Uterus (tissue), 4 donors: ENCODE measurements at places on chromosomes 12 and 14.

- no peak for DNase-seq
These were observed 362.9 kb downstream of the EMP1 start for GRCh38 chr12:13559318-13559978.

GRCh38 chr14:59406454-59407245 is 58.5 kb downstream of the GPR135 start:
- DNase-seq = no peak

DNA sequence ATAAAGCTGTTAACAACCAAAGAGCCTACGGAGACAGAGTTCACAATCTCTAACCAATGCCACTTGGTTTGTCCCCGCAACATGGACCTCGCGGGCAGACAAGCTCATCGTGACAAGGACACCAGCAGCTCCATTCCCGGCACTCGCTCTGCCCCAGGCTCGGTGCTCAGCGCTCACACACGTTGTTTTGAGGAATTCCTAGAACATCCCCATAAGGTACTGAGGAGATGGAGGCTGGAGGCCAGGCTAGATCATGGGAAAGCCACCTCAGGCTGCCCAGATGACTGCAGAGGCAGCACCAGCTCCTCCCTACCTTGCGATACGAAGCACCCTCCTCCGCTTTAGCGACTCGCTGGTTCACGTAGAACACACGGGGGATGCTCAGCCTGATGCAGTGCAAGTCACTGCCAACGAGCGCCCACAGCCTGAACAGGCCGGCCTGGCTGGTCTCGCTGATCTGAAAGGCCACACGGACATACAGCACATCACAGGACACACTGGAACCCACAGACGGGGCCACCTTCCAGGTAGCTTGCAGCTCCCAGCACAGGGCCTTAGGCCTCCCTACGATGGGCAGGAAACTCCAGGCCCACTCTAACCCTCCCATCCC is 30.1 kb downstream of the P2RX2 start:
- DNase-seq = no peak

GRCh38 chr12:52395761-52396434 is 10.2 kb downstream of the KRT82 start:
- DNase-seq = peak; percentile 62

GRCh38 chr12:121580959-121581685 is at the start of gene KDM2B:
Gene KDM2B, minus strand, starts transcription at chr12:121581023. Its CDS starts 112 bp downstream, at chr12:121580911.
- DNase-seq = peak; percentile 23

DNA sequence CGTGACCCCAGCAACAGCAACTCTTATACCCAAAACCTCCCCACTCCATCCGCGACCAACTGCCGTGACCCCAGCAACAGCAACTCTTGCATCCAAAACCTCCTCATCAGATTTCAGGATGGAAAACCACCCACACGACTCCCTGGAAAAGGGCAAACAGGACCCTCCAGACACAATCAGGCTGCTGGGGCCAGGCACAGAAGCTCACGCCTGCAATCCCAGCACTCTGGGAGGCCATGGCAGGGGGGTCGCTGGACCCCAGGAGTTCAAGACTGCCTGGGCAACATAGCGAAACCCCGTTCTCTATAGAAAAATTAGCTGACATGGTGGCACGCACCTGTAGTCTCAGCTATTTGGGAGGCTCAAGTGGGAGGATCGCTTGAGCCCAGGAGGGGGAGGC is 19.7 kb downstream of the PGAM5 start:
- no peak for DNase-seq

DNA sequence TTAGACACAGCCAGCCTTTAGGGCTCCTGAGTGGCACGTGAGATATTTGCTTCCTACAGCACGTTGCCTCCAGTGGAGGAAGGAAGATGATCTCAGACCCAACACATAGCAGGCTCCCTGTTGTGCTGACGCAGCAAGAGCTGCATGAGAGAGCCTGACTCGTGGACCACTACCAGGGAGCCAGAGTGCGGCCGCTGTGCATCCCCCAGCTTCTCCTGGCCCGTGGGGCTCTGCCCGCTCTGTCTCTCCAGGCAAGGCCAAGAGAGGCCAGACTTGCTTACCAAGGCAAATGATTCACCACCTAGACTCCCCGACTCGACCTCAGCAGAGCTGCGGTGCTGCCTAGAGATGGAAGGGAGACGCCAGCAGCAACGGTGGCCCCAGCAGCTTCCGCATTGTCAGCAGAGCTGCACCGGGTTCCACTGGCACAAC is 37.5 kb downstream of the MAP3K9 start:
- DNase-seq = no peak

- peak; percentile 32 for DNase-seq
These were observed 65.3 kb downstream of the IFT43 start for GRCh38 chr14:76050797-76051392.

GRCh38 chr12:127284870-127285431 is 982.0 kb upstream of the TMEM132C start:
- DNase-seq = no peak

GRCh38 chr14:81235096-81235495 is 14.3 kb upstream of the GTF2A1 start:
- DNase-seq = no peak

DNA sequence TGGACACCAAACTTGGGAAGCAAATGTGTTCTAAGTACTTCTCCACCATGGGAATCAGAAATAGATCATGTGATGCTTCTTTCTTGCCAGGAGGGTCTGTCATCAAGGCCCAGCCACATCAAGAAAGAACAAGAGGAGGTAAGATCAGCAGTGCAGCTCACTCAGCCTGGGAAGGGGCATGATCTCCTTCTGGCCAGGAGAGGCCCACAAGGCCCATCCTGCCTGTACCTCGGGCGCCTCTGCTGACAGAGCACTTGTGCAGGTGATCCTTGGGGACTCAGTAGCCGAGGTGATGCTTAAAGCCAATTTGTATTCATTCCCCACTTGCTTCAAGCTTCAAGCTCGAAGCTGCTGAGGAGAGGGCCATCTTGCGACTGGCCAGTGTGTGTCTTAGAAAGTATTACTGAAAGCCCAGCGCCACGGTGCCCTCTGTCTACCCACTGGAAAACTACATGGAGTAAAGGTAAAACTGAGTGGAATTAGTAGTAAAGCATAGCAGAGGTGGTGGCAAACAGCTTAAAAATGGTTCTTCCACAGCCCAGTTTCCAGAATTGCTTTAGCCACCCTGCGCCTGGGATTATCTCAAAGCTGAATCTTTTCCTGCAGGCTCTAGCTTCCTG is 26.2 kb downstream of the RTRAF start:
- no peak for DNase-seq

GRCh38 chr14:94381149-94382030 is 7.0 kb downstream of the SERPINA1 start:
- no peak for DNase-seq

- no peak for DNase-seq
These were observed 374 bp downstream of the CYP46A1 start for GRCh38 chr14:99684410-99684934.

DNA sequence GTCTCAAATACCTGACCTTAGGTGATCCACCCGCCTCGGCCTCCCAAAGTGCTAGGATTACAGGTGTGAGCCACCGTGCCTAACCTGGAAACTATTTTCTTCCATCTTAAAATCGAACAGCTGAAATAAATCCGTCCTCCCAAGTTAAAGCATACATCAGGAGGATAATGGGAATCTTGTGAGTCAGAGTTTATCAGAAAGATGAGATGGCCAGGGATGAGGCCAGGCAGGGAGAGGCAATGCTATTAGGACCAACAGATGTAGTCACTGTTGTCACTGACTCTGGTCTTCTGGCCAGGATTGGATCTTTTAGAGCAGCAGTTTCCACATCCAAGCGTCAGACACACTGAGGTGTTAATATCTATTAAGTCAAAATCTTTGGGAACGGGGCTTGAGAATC is 61.7 kb upstream of the USP44 start:
- no peak for DNase-seq

DNA sequence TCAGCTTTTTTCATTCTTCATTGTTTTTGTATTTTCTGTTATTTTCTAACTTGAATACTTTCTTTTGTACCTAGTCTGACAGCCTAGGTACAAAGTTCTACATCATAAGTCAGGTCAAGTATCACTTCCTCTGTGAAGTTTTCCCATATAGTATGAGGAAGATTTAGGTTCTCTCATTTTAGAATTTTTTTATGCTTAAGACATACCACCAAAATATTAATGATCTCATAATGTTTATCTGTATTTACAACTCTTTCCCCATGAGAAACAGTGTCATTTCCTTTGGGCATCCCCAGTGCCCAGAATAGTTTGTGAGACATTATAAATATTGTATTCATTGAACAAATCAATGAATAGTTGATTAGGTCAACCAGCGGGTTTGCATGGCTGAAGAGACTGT is 3.1 kb upstream of the ATF7IP start:
- DNase-seq = no peak

- DNase-seq = no peak
These were observed 88.1 kb downstream of the PPP2R5E start for GRCh38 chr14:63454863-63455622.

DNA sequence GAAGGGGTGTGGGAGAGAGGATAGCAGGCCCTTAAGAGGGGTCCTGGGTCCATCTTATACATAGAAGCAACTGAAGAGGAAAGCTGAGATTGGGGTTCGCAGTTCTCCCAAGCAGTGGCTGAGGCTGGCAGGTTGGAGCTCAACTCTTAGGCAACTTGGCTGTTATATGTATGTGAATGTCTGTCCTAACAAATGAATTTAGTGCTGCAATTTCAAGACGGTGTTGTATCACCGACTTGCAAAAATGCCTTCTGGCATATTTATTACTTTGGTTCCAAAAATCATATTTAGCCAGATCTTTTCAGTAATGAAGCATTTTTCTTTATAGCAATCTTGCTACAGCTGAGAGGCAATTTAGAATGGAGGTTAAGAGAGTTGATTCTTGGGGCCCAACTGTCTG is 148.3 kb downstream of the AKAP6 start:
- no peak for DNase-seq

- no peak for DNase-seq
These were observed 5.7 kb upstream of the SLCO1A2 start for GRCh38 chr12:21340403-21340802.

- no peak for DNase-seq
These were observed 69.2 kb upstream of the ARID2 start for GRCh38 chr12:45660330-45660729.

GRCh38 chr14:21093018-21093417 is 5.4 kb downstream of the ZNF219 start:
- peak; percentile 17 for DNase-seq

DNA sequence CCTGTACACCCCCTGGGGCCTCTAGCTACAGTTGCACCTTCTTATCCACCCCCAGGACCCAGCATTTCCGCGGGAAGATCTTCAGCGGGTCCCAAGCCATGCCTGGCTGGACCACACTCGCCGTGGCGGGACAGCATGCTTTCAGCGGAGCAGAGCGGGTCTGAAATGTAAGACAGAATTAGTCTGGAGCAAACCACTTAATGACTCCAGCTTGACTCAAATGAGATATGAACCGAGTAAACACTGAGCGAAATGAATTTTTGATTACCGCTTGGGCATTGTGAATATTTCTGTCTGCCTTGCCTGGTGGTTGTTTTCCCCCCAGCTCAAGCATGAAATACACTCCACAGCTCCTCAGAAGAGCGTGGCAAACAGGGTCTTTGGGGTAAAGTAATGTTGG is 60.8 kb downstream of the SLC24A4 start:
- no peak for DNase-seq

DNA sequence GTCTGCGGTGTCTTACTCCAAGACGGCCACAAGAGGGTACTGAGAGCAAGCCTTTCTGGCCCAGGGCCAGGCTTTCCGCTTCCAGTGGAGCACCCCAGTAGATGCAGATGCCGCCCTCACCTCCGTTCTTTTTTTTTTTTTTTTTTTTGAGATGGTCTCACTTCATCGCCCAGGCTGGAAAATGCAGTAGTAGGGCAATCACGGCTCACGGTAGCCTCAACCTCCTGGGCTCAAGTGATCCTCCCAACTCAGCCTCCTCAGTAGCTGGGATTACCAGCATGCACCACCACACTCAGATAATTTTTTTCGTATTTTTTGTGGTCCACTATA is 5.6 kb upstream of the LBHD2 start:
- DNase-seq = peak; percentile 70

GRCh38 chr14:37179896-37180502 is 7.6 kb upstream of the SLC25A21 start:
- DNase-seq = no peak

GRCh38 chr12:114735680-114736374 is 51.9 kb upstream of the TBX3 start:
- no peak for DNase-seq

GRCh38 chr12:103897316-103897715 is 32.9 kb upstream of the HSP90B1 start:
- no peak for DNase-seq

GRCh38 chr12:109385339-109386058 is 37.8 kb downstream of the MYO1H start:
- DNase-seq = peak; percentile 33

- peak; percentile 34 for DNase-seq
These were observed 1.3 kb downstream of the A2ML1 start for GRCh38 chr12:8823565-8824300.

GRCh38 chr12:126201981-126202537 is 1136.8 kb downstream of the AACS start:
- DNase-seq = no peak

- DNase-seq = no peak
These were observed 46.6 kb upstream of the HELB start for GRCh38 chr12:66255737-66256136.

DNA sequence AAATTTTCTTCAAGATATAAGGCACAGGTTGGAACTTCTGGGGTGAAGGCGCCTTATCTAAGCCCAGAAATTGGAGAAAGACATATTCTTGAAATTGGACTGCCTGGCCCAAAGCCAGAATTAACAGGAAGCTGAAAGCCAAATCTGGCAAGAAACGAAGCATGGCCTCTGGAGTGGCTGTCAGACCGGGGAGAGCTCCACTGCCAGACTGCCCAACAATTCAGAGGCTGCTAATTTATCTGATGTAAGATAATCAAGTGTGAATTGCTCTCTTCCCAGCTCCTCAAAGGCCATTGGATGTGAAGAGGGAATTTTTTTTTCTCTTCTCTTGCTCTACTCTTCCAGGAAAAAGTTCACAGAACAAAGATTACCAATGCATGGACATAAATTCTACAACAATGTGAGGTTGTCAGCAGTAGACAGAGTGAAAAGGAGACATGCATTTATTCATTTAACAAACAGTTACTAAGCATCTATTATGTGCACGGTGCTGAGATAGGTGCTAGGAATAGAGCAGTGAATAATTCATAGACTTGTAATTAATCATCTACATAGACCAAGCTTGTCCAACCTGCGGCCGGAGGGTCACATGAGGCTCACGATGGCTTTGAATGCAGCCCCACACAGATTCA is at the start of gene GDF3:
TSS of gene GDF3 (minus strand) at position 210 of the 632 bp plus-strand sequence. CDS start at position 163, 47 bp downstream.
- peak; percentile 34 for DNase-seq

GRCh38 chr12:50261654-50262053 is 21.7 kb downstream of the LIMA1 start:
- no peak for DNase-seq

DNA sequence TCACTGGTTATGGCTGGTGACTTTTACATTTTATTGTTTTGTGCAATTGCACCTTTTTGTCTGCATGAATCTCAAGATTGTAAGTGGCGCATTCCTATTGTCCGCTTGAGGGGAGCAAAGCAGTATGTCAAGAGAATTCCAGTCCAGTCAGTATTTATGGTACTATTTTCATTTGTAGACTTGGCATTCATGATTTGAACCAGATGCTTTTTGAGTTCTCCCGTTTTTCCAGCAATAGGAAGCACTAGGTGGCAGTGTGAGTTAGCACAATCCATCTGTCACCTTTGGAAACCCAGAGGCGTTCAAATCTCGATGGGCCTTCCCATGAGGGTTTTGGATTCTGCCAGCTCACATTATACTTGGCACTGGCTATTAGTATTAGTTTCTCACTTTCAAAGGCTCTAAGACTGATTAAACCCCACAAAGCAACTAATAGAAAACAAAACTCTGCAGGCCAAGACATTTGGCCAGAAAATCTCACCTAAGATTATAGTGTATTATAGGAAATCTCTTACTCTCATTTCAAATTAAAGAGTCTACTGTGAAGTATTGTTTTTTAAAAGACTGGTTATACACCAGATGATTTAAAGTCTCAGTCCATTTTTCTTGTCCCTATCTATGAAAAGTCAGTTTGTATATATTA is 2.2 kb downstream of the DACT1 start:
- peak; percentile 31 for DNase-seq
